ENCODE measurements at places on chromosomes 5 and 9.
A peak's percentile ranks its signal among the peaks of the same experiment; 100 is the strongest.

DNA sequence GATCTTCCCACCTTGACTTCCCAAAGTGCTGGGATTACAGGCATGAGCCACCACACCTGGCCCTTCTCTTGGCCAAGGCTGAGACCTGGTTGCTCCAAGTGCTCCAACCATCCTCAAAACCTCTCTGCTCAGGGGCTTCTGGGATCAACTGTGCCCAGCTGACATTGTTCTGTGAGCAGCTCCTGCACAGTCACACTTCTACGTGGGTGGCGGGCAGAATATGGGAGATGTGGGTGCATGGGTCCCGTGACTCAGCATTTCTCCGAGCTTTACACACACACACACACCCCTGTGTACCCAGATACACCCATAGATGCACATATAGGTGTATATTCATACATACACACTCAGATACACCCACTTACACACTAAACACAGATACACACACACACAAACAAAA is 10.5 kb upstream of the MYORG start:
- no peaks in the 10 kb centered on the region for H3K4me1 ChIP-seq
- no peak for DNase-seq
- no peak overlapping the region for H3K27ac ChIP-seq
- no peak overlapping the region for H3K4me3 ChIP-seq
- H3K36me3 ChIP-seq, result no peaks in the 10 kb centered on the region
- peaks cover 28% of the 10 kb centered on the region for H3K27me3 ChIP-seq

- H3K27ac ChIP-seq, result no peak overlapping the region
- H3K4me1 ChIP-seq, result peaks cover 18% of the 10 kb centered on the region
- peaks cover 19% of the 10 kb centered on the region for H3K27me3 ChIP-seq
- no peak for DNase-seq
Observed at GRCh38 chr9:14326264-14326826, 12.4 kb upstream of the NFIB start.

DNA sequence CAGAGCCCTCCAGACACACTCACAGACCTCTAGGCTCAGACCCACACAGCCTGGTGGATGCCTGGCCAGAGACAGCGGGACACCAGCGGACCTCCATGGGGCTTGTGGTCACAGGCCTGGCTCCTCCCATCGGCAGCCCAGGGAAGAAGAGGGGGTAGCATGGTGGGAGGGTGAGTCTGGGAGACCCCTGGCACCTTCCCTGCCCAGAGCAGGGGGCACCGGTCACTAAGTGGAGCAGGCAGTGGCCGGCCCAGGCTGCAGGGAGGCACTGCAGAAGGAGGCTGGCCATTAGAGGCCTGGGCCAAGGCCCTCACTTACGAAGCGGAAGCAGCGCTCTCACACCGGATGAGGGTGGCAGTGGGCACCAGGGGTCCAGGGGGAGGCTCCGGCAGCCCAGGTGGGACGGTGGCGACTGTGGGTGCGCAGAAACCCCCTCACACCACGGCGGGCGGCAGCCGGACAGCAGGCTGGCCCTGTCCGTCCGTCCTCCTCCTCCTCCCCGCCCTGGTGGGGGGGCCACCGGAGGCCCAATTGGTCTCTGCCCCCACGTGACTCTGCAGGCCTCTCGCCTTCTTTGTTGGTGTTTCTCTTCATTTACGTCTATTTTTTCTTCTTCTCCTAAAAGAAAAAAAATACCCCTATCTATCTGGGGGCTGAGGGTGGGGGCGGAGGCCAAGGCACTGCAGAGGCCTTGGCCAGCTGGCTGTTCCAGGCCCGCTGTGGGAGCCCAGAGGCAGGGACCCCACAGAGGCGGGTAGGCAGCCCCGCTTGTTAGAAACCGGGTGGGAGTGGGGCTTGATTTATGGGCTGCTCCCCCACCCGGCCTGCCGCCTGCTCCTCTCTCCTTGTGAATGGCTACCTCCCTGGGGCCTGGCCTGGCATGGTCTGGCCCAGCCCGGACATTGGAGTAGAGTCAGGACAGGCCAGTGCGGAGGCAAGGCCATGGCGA is at the start of gene NR5A1:
Gene NR5A1, minus strand, starts transcription at position 469 of the 949 bp plus-strand sequence. CDS start 4,004 bp downstream, outside the sequence.
- no peak within 1 kb of the TSS for H3K4me3 ChIP-seq
- no peak for DNase-seq
- 0 out of 2 replicates have a peak, but pooled peaks cover 4% of the 10 kb centered on the region for H3K36me3 ChIP-seq
- no peak within 1 kb of the TSS for H3K27ac ChIP-seq

- DNase-seq, result no peak
- H3K4me1 ChIP-seq, result peaks cover 44% of the 10 kb centered on the region
- H3K4me3 ChIP-seq, result no peak overlapping the region
- H3K27ac ChIP-seq, result no peak overlapping the region
Observed at GRCh38 chr5:5165541-5166002, 25.4 kb downstream of the ADAMTS16 start.

DNA sequence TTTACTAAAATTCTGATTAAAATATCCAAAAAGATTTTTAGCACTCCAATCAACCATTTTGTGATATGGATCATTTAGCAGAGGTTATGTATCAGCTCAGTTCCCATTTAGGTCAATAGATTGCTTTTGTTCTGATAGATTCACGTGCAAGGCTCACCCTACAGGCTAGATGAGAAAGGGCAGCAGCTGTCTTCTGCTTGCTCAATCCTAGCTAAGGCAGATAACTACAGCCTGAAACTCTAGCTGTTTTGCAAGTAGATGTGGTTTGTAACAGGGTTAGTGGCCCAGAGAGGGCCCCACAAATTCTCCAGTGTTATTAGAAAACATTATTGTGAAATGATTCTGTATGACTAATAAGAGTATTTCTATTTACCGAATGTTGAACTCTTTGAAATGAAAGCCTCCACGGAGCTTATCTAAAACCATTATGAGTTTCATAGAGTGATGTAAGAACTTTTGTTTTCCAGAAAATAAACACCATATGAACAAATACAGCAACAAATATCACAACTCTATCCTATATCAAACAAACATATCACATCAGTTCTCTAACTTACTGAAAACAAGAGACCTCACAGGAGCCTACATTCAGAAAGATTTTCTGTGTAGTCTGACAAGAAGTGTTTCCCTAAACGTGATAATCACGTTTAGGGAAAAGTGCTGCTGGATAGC is 841.9 kb upstream of the ACO1 start:
- H3K36me3 ChIP-seq, result 0 out of 2 replicates have a peak, but pooled peaks cover 3% of the 10 kb centered on the region
- H3K4me1 ChIP-seq, result peaks cover 18% of the 10 kb centered on the region
- H3K27ac ChIP-seq, result no peak overlapping the region
- H3K27me3 ChIP-seq, result no peaks in the 10 kb centered on the region
- DNase-seq, result peak; percentile 17

DNA sequence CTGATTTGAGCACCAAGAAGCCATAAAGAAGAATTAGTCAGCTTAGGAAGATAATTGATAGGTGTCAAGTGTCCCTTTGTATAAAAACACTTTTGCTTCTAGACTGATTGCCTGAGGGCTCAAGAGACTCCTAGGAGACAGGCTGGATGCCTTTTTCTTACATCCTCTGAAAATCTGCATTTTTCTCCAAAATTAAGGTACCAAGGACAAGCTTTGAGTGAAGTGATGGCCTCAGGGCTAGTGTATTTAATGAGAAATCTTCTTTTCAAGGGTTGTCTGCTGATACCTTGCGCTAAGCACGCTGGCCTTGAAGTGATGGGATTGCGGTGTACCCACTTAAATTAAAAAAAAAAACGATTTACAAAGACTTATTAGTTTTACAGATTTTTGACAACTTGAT is 304.0 kb downstream of the TLR4 start:
- H3K27ac ChIP-seq, result no peak overlapping the region
- H3K4me1 ChIP-seq, result peaks cover 36% of the 10 kb centered on the region
- H3K27me3 ChIP-seq, result no peaks in the 10 kb centered on the region
- H3K4me3 ChIP-seq, result no peak overlapping the region
- H3K36me3 ChIP-seq, result no peaks in the 10 kb centered on the region
- no peak for DNase-seq

DNA sequence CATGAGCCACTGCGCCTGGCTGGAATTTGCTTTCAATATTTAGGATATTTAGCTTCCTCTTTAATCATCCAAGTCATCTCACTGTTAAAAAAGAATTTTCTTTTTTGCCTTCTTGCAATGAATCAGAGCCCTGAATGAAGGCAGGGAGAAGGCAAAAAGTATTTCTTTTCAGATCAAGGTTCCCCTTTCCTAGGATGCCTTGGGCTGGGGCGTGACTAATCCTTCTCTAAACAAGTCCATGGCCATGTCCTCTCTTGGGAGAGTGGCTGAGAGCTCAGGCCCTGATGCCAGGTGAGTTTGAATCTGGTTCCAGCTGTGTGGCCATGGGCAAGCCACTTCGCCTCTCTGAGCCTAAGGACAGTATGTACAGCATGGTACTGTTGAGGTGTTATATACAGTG is 84.8 kb upstream of the NEURL1B start:
- no peaks in the 10 kb centered on the region for H3K27me3 ChIP-seq
- H3K36me3 ChIP-seq, result no peaks in the 10 kb centered on the region
- no peak overlapping the region for H3K27ac ChIP-seq
- DNase-seq, result no peak
- H3K4me1 ChIP-seq, result peaks cover 6% of the 10 kb centered on the region

GRCh38 chr5:74945561-74946165 is 79.5 kb upstream of the FAM169A start:
- H3K4me1 ChIP-seq, result peaks cover 16% of the 10 kb centered on the region
- H3K36me3 ChIP-seq, result no peaks in the 10 kb centered on the region
- no peak overlapping the region for H3K4me3 ChIP-seq
- no peak overlapping the region for H3K27ac ChIP-seq
- DNase-seq, result no peak

- H3K4me3 ChIP-seq, result no peak overlapping the region
- no peak for DNase-seq
- peaks cover 14% of the 10 kb centered on the region for H3K4me1 ChIP-seq
- no peaks in the 10 kb centered on the region for H3K36me3 ChIP-seq
Observed at GRCh38 chr9:34625186-34625486, 3.7 kb downstream of the ARID3C start.

GRCh38 chr5:116088062-116088461 is 3.2 kb downstream of the COMMD10 start:
- H3K4me1 ChIP-seq, result peaks cover 15% of the 10 kb centered on the region
- peaks cover 16% of the 10 kb centered on the region for H3K36me3 ChIP-seq
- no peak overlapping the region for H3K27ac ChIP-seq
- DNase-seq, result no peak
- no peaks in the 10 kb centered on the region for H3K27me3 ChIP-seq

- peaks cover 54% of the 10 kb centered on the region for H3K4me1 ChIP-seq
- H3K36me3 ChIP-seq, result no peaks in the 10 kb centered on the region
- H3K27me3 ChIP-seq, result no peaks in the 10 kb centered on the region
- H3K27ac ChIP-seq, result no peak overlapping the region
Observed at GRCh38 chr5:126681970-126682369, 81.2 kb downstream of the PHAX start.

- H3K4me3 ChIP-seq, result no peak overlapping the region
- H3K27me3 ChIP-seq, result peaks cover 37% of the 10 kb centered on the region
- no peak overlapping the region for H3K27ac ChIP-seq
- H3K4me1 ChIP-seq, result peaks cover 11% of the 10 kb centered on the region
- DNase-seq, result no peak
Observed at GRCh38 chr5:157464519-157465171, 4.6 kb downstream of the NIPAL4 start.

- peak overlapping the region; percentile 81 for H3K4me3 ChIP-seq
- peaks cover 29% of the 10 kb centered on the region for H3K4me1 ChIP-seq
- no peak overlapping the region for H3K27ac ChIP-seq
- peaks cover 75% of the 10 kb centered on the region for H3K27me3 ChIP-seq
Observed at GRCh38 chr5:159106193-159106568, 6.5 kb upstream of the EBF1 start.

DNA sequence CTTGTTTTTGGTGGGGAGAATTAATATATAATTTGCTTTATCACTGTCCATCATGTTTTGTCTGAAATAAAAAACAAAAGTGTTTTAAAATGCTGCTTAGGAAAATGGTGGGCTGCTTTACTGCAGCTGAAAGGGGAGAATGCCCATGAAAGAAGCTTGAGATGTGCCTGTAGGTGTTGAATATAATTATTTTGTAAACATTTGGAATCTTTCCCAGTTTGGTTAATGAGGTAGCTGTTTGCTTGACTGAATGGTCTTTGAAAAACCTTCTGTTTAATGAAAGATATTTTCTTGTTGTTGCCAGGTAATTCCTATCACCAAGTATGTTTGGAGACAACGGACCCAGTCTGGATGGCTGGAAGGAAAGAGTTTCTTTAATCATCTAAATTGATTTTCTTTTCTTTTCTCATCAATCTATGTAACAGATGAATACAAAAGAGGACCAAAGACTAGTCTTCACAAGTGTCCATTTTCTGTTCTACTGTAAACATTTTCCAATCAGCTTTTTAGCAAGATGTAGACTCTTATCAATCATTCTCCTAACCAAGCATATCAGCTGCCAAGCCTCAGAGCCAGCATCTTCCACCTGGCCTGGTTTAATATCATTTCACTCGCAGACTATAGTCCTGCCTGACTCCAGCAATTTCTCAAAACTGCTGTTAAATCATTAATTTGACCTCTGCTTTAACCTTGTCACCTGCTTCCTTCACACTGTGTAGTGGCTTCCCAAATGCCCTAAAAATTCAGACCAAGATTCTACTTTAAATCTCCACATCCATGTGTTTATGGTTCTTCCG is 441.2 kb upstream of the CHD1 start:
- H3K27me3 ChIP-seq, result no peaks in the 10 kb centered on the region
- H3K36me3 ChIP-seq, result no peaks in the 10 kb centered on the region
- no peak overlapping the region for H3K4me3 ChIP-seq

DNA sequence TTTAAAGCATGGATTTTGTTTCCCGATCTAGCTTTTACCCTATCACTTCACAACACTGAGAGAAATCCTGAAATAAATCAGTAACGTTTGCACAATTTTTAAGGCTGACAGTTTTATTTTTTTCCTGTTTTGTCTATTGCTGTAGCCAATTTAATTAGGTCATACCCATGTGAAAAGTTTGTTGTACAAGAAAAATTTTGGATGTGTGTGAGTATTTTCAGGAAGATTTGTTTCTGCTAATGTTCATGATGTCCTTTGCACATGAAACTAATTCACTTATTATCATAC is 237.8 kb downstream of the ARRDC3 start:
- H3K36me3 ChIP-seq, result peaks cover 23% of the 10 kb centered on the region
- DNase-seq, result no peak
- H3K27me3 ChIP-seq, result no peaks in the 10 kb centered on the region
- no peak overlapping the region for H3K27ac ChIP-seq
- no peak overlapping the region for H3K4me3 ChIP-seq

Measured in WTC11 (cell line).